Fibroblast of skin of left biceps (primary cell): ENCODE measurements at places on chromosomes 3 and 15.

- DNase-seq: peak; percentile 10
Measured at GRCh38 chr3:49906073-49906743, 2.5 kb upstream of the MST1R start.

DNA sequence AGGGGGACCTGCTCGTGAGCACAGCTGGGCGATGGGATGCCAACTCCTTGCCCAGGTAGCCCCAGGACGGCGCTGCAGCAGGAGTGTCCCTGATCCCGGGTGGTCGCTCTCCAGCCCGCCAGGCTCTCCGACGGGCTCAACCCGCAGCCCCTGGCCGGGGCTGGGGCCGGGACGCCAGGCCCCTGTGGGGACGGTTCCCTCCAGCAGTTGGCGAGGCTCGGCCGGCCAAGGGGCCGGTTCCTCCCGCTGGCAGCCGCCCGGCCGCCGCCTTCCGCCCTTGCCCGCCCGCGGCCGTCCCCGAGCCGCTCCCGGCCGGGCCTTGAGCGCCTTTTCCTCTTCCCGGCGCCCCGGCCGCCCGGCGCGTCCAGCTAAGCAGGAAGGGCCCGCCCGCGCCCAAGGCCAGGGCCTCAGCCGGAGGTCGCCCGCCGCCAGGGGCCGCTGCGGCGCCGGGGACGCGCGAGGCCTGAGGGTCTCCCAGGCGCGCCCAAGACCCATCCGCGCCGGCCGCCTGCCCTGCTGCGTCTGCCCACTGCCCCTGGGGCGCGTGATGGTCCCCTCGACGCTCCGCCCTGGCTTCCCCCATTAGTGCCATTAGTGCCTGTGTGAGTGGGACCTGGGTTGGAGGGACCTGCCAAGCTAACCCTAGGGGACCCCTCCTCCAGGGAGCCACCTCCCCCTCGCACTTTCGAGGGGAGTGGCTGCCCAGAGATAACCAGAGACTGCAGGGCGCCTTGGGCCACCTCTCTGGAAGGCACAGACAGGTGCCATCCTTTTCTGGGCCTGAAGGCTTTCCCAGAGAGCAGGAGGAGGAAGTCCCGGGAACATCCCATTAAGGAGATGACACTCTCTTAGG is 106.4 kb downstream of the FBLN2 start:
- DNase-seq: no peak

DNA sequence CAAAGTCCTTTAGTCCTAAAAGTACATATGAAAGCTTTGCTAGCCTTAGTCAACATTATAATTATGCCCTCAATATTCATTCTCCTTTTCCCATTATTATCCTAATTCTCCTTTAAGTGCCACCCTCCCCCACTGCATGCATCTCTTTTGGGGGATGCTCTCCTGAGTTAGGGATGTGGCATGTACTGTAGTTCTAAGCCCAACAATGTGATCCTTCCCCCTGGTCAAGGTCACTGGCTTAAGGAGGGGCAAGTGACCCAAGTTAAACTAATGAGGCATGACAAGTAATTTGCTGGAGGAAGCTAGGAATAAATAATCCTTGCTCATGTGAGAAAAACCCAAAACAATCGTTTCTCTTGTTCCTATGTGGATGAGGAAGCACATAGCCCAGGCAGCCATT is 343.9 kb upstream of the SUCLG2 start:
- DNase-seq: no peak

GRCh38 chr15:78625606-78626280 is 4.9 kb upstream of the CHRNA3 start:
- DNase-seq: no peak

DNA sequence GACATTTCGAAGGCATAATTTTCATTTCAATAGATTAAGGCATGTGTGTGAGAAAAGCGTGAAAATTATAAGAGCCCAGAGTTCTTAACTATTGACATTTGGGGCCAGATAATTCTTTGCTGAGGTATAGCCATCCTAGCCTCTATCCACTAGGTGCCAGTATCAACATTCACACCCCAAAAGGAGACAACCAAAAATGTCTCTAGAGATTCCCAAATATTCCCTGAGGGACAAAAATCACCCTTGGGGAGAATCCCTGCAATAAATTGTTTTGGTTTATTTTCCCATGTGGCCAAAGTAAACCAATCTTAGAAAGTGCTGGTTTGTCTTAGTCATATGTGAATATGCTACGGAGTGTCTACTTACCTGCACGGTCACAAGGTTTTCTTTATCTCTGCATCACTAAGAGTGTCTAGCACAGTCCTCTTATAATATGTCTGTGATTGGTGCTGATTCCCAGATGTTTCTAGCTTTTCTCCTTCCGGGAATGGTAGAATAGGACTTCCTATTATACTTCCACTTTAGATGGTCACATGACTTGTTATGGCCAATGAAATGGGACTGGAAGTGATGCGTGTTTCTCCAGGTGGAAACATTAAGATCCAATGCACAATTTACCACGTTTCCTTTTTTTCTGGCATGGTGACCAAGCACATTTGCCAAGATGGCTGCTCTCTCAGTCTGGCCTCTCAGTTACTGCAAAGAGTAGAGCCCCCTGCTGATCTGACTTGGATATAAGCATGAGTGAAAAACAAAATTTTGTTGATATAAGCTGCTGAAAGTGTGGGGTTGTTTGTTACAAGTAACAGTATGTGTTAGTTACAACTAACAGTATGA is 8.0 kb upstream of the KBTBD8 start:
- no peak for DNase-seq

- DNase-seq: peak; percentile 48
Measured at GRCh38 chr15:29904757-29905417, 82.6 kb upstream of the TJP1 start.

GRCh38 chr3:179615458-179616173 is 11.0 kb downstream of the NDUFB5 start:
- no peak for DNase-seq

- DNase-seq: no peak
Measured at GRCh38 chr3:46129588-46130272, 78.4 kb downstream of the CCR1 start.

- DNase-seq: no peak
Measured at GRCh38 chr15:100468285-100468684, 60.5 kb downstream of the CERS3 start.

DNA sequence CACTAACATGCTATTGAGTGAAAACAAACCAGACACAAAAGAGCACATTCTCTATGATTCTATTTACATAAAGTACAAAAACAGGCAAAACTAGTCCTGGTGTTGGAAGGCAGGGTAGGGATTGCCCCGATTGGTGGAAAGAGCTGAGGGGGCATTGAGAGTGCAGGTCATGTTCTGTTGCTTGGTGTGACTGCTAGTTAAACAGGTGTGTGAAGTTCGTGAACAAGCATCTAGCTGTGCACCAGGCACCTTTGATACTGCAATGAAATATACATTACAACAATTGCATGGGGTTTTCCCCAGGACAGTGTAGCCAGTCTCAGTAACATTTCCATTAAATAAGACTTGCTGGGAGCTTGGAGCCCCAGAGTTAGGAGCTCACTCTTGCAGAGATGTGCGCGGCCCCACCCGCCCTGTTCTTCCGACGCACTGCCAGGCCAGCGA is 26.3 kb upstream of the THRB start:
- DNase-seq: no peak

DNA sequence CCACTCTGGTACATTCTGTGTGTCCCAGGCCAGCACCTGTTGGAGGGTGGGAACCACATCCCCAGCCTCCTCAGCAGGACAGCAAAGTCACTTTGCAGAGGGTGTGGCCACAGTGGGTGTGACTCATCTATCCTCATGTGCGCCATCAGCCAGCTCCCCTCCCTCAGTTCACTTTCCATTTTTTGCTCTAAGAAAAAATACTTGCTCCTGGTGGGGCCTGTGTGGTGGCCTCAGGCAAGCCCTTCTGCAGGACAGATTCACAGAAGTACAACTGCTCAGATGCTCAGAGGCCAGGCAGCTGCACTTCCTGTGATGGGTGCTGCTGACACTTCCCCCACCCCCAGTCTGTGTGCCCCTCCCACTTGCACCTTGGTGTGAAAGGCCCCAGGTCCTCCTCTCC is 78.3 kb upstream of the ALDH1L1 start:
- DNase-seq: no peak

DNA sequence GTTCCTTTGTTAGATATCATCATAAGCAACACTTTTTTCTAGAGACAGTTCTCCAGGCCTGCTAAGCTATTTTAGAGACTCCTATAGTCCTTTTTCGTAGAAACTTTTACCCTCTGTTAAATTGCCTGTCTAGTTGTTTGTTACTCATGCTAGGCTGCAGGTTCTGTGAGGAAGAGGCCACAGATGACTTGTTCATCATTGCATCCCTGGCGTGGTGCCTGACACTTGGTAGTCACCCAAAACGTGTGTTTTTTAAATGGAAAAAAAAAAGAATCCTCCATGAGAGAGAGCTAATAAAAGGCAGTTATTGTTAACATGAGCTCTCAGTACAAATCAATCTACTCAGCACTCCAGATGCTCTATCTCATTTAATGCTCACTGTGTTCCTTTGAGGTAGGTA is 35.1 kb downstream of the CCDC54 start:
- no peak for DNase-seq

- DNase-seq: no peak
Measured at GRCh38 chr15:90101130-90101968, 919 bp downstream of the IDH2 start.

GRCh38 chr3:66592927-66593625 is 92.3 kb upstream of the LRIG1 start:
- peak; percentile 42 for DNase-seq

DNA sequence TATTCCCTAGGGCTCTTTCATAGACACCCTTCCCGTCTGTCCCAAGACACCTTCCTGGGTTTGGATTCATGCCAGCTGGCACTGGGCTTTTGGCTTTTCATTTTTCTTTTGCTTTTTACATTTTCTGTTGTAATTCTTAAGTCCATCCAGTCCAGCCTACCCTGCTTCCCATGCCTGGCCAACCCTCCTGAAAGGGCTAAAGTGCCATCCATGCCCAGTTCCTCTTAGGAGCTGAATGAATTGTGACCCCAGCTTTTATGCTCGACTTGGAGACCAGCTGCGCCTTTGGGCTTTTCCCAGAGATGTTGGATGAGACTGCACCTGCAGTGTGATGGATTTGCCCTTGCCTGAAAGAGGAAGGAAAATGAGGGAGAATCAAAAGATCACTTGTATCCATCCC is 25.8 kb downstream of the LRRN1 start:
- no peak for DNase-seq

GRCh38 chr3:11536132-11536935 is 107.4 kb downstream of the VGLL4 start:
- DNase-seq: no peak

DNA sequence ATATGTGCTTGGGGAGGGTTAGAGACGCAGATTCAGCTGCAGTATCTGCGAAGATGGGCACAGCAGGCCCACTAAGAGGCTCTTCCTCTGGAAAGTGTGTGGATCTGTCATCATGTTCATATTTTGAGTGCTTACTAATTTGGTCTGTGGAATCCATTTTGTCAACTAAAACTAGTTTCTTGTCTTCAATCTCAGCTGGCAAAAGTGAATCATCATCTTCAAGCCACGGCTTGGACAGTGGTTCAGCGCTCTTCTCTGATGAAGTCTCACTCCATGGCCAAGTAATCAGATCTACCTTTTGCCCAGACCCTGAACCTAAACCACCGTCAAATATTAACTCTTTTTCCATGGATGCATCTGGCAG is 76.2 kb downstream of the IMPG2 start:
- no peak for DNase-seq

DNA sequence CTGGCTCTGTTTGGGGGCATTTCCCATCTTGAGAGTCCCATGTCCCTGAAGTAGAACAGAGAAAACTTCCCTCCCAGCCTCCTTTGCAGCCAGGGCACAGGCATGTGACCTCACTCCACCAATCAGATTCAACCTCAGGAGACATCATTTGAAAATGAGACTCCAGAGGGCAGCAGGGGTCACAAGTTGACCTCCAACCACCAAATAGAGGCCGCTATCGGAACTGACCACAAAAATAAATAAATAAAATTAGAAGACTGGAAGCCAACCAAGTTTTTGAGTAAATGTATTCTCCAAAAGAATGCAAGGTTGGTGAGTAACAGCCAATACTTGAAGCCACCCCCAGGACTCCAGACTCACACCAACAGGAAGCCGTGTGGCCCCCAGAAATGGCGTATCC is 106.5 kb downstream of the CHSY1 start:
- no peak for DNase-seq

- DNase-seq: no peak
Measured at GRCh38 chr3:7106635-7107034, 245.7 kb downstream of the GRM7 start.

GRCh38 chr3:87196879-87197278 is 30.2 kb upstream of the CHMP2B start:
- DNase-seq: no peak

GRCh38 chr3:190492129-190492528 is 21.8 kb upstream of the IL1RAP start:
- DNase-seq: no peak

DNA sequence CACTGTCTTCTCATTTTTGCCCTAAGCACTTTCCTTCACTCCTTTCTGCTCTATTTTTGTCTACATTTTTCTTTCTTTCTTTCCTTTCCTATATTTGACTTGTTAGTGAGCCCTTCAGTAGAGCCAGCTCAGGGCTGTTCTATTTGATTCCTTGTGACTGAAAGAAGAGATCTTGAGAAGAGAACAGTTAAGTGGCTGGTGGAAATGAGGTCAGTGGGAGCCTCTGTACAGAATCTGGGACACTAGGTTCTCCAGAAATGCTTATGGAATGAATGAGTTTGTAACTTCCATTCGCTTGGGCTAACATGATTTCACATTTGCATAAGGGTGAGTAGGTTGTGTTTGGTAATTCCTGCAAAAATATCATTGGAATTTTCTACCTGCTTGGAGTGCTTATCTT is 45.6 kb downstream of the CACNA2D3 start:
- no peak for DNase-seq

GRCh38 chr15:30990446-30991254 is 778 bp downstream of the MTMR10 start:
- DNase-seq: no peak

- no peak for DNase-seq
Measured at GRCh38 chr15:65071381-65071811, 3.6 kb upstream of the RASL12 start.

GRCh38 chr15:31013863-31014607 is 22.6 kb upstream of the MTMR10 start:
- no peak for DNase-seq

DNA sequence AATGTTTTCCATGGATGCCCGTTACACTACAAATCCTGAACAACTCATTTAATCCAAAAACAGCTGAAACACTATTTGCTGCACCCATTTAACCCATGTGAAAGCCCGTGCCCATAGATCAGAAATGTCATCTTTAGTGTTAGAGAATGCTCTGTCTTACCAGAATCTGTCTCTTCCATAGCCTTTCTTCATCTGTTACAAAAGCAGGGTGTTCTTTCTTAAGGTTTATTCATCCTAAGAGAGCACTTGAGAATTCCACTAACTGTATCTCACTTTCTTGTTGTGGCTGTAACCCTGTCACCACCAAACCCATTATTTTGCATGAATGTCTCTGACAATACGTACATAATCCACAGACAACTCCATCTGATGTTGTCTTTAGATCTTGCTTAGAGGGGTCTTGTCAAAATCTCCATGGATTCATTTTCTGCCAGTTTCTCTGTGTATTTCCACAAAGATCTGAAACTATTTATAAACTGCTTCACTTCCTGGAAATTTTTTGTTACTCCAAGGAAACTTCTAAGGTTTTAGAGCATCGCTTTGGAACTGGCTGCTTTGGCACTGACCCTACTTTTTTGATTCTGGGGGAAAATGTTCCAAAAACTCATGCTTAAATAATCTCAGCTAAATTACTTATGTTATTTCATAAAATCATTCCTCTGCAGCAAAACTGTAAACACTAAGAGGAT is 167.8 kb upstream of the CCDC54 start:
- DNase-seq: no peak
